ENCODE measurements at places on chromosomes 16 and 17.
A peak's percentile ranks its signal among the peaks of the same experiment; 100 is the strongest.

DNA sequence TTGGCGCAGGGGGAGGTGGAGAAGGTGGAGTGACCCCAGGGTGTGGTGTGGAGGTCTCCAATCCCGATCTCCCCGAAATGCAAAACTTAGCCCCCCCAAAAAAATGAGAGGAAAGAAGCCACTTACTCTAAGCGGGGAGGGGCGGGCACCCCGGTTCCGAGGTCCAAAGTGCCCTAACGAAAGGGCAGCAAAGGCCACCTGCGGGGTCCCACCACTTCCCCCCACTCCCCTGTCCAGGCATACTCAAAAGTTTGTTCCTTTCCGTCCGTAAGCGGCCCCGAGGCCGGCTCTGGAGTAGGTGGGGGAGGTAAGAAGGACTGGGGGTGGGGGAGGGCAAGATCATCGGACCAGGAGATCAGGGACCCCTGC, 1.1 kb downstream of the TOX3 start:
- no peak for DNase-seq

- DNase-seq: no peak
Observed at GRCh38 chr17:35537601-35538141, at the start of gene SLFN12L. Gene SLFN12L (minus strand): TSS chr17:35537678. CDS start chr17:35522364, 15,314 bp downstream.

DNA sequence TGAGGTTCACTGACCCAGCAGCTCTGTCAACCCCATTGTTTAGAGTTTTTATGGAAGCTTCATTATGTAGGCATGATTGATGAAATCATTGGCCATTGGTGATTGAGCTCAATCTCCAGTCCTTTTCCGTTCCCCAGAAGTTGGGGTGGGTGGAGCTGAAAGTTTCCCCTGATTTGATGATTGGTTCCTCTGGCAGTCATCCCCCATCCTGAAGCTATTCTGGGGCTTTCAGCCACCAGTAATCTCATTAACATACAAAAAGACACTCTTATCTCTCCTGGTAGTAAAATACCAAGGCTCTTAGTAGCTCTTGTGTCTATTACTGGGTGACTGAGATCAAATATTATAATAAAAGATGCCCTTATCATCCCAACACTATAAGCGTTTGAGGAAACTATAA, 67.1 kb downstream of the TANC2 start:
- DNase-seq: no peak

- no peak for DNase-seq
Observed at GRCh38 chr16:51085271-51085670, 65.8 kb downstream of the SALL1 start.

DNA sequence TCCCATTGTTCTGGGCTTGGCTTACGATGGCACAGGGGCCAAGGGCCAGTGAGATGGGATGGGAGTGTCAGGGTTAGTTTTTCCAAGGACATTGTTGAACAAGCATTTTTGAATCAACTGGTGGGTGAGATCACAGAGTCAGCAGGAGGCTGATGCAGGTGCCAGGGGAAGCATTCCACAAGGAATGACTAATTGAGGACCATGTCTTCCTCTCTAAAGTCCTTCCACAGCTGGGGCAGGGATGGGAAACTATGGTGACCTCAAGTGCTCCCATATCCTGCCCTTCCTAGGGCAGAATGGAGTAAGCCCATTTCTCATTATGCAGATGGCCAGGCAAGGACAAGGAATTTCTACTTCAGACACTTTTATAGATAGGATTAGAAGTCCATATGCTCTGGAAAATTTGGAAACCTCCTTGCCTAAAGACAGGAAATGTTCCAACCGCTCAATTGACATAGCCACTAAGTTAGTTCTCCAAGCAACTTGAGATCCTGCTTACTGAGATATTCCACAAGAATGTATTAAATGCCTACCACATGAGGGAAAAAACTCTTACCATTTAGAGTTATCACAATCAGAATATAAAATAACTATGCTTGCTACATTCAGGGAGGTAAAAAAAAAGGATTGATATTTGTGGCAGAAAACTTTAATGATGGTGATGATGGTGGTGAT, 21.2 kb upstream of the ENGASE start:
- DNase-seq: no peak

DNA sequence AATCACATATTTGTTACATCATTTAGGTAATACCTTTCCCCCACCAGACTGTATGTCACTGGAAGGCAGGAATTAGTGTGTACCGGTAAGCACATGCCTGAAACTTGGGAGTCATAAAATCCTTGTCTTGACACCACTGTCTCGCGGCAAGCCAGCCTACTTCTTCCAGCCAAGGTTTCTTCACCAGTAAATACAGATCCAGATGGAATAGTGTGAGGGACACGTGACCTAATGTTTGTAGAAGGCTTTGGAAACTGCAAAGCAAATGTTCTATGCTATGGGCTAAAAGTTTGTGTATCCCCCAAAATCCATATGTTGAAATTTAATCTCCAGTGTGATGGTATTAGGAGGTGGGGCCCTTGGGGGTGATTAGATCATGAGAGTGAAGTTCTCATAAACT, 126.1 kb downstream of the HS3ST4 start:
- DNase-seq: no peak

- DNase-seq: no peak
Observed at GRCh38 chr17:49528966-49529365, 33.9 kb downstream of the NGFR start.

- DNase-seq: no peak
Observed at GRCh38 chr17:40938981-40939380, 1.5 kb upstream of the KRT23 start.

- DNase-seq: no peak
Observed at GRCh38 chr17:77323413-77324171, 182.8 kb downstream of the SEC14L1 start.

- no peak for DNase-seq
Observed at GRCh38 chr16:77548151-77548550, 113.3 kb upstream of the ADAMTS18 start.

GRCh38 chr16:59249011-59249410, 514.9 kb upstream of the GOT2 start:
- no peak for DNase-seq

GRCh38 chr17:8173871-8174322, 2.3 kb downstream of the TMEM107 start:
- no peak for DNase-seq

GRCh38 chr17:82305727-82306300, 11.6 kb downstream of the CD7 start:
- no peak for DNase-seq

- DNase-seq: no peak
Observed at GRCh38 chr16:73068541-73069401, 20.8 kb upstream of the ZFHX3 start.

GRCh38 chr16:69131167-69131838, 1.1 kb downstream of the CHTF8 start:
- no peak for DNase-seq

- DNase-seq: no peak
Observed at GRCh38 chr17:78125138-78125913, 3.2 kb downstream of the TMC6 start.

GRCh38 chr16:11066261-11066870, 122.0 kb downstream of the CLEC16A start:
- no peak for DNase-seq

DNA sequence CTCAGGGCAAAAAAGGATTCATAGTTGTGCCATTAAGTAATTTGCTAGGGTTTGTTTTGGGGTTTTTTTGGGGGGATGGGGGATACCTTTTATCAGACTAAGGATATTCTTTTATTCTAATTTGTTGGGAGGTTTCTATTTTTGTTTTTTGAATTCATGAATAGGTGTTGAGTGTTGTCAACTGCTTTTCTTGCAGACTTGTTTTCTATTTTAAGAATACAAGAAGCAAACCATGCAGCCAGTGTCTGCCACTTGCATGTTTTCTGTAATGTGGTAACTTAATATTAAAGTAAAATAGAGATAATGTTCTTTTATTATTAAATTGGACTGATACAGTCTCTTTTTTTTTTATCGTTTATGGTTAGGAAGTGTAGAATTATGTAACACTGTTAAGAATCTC, 49.5 kb downstream of the NFATC3 start:
- DNase-seq: no peak

DNA sequence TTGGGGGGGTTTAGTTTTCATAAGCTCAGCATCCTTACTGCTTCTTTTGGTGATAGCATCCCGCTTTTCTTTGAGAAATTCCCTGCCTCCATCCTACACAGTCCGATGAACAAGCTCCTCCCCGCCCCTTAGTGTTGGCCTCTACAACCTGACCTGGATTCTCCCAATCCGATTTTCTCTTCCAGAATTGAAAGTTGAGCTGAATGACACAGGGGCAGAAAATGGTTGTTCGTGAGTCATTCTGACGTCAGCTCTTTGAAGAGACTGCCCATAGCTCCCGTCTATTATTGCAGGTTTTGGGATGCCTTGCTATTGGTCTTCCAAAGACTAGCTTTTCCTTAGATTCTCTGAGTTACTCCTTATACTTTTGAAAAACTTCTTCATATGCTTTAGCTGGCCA, 279.7 kb downstream of the SLC39A11 start:
- DNase-seq: no peak

DNA sequence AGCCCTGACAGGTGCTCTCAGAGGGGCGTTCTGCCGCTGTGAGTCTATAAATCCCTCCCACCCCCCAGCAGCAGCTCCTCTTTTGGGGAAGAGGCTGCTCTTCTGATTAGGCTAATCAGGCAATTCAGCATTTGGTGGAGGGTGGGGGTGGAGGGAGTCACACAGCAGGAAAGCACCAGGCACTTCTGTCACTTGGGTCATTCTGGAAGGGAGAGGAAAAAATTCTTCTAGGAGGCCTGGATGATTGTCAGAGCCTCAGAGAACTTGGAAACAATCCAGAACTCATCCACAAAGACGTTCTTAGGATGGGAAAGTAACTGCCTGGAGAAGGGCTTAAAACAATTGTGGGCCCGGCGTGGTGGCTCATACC, 7.3 kb upstream of the SSTR2 start:
- DNase-seq: no peak

DNA sequence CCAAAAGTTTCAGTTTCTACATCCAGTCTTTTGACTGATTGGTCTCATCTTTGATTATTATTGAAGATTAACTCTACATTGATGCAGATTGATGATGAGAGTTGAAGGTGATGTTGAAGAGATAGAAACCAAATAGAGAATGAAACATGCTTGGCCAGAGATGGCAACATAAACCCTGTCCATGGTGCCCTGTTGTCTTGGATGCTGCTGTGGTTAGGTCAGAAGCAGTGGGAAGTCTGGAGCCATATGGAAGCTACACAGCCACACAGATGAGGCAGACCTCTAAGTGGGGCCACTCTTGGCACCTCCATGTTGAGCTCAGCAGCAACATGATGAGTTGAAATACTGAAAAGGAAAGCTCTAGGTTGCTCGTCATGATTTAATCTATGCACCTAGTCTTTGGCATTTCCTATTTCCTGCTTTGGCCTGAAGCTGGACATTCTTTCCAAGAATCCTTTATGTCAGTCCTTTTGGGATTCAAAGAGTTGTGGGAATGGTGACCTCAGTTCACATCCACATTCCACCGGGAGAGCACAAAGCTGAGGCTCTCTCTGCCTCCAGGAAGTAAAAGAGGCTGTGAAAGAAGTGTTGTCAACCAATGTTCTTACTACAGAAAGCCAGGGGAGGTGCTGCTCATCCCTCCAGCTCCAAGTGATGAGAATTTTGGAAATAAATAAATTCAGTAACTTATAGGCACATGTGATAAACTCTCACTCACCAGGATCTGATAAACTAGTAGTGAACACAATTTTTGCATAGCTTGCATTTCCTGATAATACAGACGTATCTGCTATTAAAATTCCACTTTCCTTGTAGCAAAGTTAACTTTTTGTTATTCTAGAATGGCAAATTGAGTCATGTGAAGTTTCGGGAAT, 127.7 kb upstream of the MAF start:
- no peak for DNase-seq

- DNase-seq: no peak
Observed at GRCh38 chr17:38886643-38887010, 16.8 kb downstream of the LASP1 start.

- no peak for DNase-seq
Observed at GRCh38 chr17:13374203-13375143, 227.3 kb downstream of the HS3ST3A1 start.

GRCh38 chr16:68076560-68076959, 8.6 kb upstream of the NFATC3 start:
- peak; percentile 72 for DNase-seq

DNA sequence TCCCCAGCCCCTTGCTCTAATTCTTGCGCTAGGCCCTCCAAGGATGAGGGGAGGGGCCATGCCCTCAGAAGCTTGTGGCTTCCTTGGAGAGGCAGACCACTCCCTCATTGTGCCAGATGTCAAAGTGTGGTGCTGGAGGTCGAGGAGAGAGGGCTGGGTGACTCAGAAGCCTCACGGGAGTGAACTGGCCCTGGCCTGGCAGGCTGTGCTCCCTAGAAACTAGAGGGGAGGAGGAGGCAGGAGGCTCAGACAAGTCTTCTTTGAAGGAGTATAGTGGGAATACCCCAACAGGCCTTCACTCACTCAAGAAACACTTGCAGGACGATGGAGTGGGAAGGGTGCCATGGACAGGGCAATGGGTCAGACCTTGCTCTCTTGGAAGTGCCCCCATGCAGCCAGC, 18.5 kb downstream of the ANKRD40 start:
- no peak for DNase-seq

DNA sequence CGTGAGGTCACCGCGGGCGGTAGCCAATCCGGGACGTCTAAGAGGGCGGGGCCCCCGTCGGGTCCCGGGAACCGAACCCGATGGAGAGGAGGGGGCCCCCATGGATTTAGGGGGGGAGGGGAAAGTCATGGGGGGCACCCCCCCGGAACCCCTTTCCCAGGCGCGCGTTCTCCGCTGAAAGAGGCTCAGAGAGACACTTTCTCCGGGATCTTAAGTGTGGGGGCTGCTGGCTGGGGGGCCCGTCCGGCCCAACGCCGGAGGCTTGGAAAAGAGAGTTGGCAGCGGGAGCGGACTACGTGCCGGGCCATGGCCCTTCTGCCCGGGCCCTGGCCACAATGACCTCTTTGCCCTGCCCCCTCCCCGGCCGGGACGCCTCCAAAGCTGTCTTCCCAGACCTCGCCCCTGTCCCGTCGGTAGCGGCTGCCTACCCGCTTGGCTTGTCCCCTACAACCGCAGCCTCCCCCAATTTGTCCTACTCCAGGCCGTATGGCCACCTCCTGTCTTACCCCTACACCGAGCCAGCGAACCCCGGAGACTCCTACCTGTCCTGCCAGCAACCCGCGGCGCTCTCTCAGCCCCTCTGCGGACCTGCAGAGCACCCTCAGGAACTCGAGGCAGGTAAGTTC, at the start of gene DLX4:
Gene DLX4, plus strand, starts transcription at position 57 of the 626 bp plus-strand sequence. Its CDS starts 279 bp downstream, at position 336.
- no peak for DNase-seq

GRCh38 chr16:5580772-5581171, 483.2 kb upstream of the EEF2KMT start:
- DNase-seq: no peak

- no peak for DNase-seq
Observed at GRCh38 chr17:57595947-57596695, 149.0 kb downstream of the CCDC182 start.

- DNase-seq: no peak
Observed at GRCh38 chr16:23801378-23801777, 34.4 kb upstream of the PRKCB start.
